ENCODE measurements at places on chromosomes 7 and 10.

DNA sequence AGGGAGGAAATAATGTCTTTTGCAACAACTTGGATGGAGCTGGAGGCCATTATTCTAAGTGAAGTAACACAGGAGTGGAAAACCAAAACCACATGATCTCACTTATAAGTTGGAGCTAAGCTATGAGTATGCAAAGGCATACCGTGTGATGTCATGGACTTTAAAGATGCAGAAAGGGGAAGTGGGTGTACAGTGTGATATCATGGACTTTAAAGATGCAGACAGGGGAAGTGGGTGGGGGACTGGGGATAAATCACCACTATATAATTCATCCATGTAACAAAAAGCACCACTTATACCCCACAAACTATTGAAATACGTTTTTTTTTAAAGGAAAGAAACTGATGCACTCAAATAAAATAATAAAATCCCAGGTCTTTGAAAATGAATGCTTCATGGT lies 29.5 kb downstream of the LYZL2 start:
- DNase-seq = no peak

- DNase-seq = no peak
These were observed 171.8 kb downstream of the PRKAG2 start for GRCh38 chr7:151704960-151705635.

DNA sequence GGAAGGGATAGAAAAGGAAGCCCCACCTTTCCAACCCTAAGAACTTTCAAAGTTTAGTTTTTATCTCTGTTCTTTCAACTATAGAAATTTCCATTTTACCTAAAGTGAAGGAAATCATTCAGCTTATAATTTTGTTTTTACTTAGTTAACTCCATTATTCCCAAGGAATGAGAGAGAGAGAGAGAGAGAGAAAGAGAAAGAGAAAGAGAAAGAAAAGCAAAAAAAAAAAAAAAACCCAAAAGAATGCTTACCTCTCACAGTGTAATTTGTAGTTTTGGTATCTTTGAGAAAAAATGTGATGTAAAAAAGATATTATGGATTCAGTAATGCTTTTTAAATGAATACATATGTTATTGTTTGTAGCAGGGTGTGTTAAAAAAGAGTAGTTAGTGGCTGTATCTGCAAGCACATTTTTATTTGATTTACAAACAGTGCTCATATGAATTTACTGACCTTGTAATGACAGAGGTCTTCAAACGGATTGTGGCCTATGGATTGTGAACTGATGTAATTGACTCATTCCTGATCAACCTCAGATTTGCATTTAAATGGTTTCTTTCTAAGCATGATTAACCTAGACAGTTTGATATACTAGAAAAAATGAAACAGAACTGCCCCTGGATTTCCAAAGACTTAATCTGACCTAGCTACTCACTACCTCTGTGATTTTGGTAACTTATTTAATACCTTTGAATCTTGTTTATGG lies 64.9 kb downstream of the LCOR start:
- DNase-seq = no peak

DNA sequence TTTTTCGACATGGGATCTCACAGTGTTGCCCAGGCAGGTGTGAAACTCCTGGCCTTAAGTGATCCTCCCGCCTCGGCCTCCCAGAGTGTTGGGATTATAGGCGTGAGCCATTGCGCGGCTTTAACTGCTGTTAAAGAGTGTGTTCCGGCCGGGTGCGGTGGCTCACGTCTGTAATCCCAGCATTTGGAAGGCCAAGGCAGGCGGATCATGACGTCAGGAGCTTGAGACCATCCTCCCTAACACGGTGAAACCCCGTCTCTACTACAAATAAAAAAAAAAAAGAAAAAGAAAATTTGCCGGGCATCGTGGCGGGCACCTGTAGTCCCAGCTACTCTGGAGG lies 1.1 kb downstream of the RABGEF1 start:
- no peak for DNase-seq

DNA sequence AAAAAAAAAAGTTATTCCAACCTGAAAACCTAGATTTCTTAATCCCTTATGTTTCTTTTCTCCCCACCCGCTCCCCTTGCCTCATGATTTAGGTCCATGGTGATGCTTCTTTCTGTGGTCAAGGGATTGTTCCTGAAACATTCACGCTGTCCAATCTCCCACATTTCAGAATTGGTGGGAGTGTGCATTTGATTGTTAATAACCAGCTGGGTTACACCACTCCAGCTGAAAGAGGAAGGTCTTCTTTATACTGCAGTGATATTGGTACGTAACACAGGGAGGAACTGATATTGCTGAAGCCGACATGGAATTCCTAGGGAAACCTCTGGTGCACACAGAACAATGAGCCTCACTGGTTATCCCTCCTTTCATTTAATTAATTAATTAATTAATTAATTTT lies 22.7 kb downstream of the DHTKD1 start:
- no peak for DNase-seq

- no peak for DNase-seq
These were observed 21.6 kb upstream of the OTUD1 start for GRCh38 chr10:23417254-23417653.
